ENCODE measurements at places on chromosomes 12 and 14. TPM values are rescaled to one million over a fixed set of nuclear protein-coding genes. Genes with fewer than 3 reads are reported as not detected.

DNA sequence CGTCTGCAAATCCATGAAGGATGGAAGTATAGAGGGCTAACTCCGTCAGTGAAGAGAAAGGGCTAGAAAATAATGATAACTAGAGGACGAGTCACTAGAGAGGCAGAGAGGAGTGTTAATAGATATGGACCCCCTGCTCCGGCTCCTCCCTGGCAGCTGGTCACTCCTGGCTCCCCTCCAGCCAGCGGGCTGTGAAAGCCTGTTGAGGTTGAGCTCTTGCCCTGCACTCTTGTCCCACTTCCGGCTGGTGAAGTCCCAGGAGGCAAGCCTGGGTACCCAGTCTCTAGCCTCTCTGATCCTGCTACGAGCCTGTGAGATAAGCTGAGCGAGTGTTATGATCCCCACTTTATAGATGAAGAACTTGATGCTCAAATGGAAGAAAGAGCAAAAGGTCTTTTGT is 90.3 kb downstream of the RFX4 start:
- DNase-seq: no peak

DNA sequence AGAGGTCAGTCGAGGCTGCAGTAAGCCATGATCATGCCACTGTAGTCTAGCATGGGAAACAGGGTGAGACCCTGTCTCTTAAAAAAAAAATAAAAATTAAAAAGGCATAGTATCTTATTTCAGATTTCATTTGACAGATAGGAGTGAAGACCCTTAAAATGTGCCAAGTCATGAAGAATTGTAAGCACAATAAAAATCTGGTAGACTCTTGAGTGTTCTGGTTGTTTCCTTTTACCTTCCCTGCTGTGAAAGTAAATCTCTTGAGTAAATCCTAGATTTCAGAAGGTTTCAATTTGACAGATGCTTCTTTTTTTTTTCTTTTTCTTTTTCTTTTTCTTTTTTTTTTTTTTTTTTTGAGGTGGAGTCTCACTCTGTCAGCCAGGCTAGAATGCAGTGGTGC is 109.0 kb downstream of the ESR2 start:
- DNase-seq: no peak

PTPRQ gene
- total RNA-seq: not detected

PPP2R5C gene
- total RNA-seq: 516 TPM

SALL2 gene
- total RNA-seq: 2.1 TPM

CCDC177 gene
- not detected for total RNA-seq

GRCh38 chr14:95117937-95118721 is 39.2 kb downstream of the DICER1 start:
- no peak for DNase-seq

LRFN5 gene
- total RNA-seq: not detected

GRCh38 chr14:61671082-61671481 is 24.2 kb upstream of the HIF1A start:
- no peak for DNase-seq

- DNase-seq: no peak
Measured at GRCh38 chr12:6059860-6060565, 64.5 kb downstream of the VWF start.

DNA sequence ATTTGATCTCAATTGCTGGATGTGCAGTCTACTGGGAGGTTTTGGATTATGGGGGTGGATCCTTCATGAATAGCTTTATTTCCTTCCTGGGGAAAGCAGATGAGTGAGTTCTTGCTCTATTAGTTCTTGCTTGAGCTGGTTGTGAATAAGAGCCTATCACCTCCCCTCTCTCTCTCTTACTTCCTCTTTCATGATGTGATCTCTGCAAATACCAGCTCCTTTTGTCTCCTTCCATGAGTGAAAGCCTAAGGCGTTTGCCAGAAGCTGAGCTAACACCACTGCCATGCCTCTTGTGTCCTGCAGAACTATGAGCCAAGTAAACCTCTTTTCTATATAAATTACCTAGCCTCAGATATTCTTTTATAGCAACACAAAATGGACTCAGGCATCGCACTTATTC is 302.7 kb downstream of the CCER1 start:
- no peak for DNase-seq

DNA sequence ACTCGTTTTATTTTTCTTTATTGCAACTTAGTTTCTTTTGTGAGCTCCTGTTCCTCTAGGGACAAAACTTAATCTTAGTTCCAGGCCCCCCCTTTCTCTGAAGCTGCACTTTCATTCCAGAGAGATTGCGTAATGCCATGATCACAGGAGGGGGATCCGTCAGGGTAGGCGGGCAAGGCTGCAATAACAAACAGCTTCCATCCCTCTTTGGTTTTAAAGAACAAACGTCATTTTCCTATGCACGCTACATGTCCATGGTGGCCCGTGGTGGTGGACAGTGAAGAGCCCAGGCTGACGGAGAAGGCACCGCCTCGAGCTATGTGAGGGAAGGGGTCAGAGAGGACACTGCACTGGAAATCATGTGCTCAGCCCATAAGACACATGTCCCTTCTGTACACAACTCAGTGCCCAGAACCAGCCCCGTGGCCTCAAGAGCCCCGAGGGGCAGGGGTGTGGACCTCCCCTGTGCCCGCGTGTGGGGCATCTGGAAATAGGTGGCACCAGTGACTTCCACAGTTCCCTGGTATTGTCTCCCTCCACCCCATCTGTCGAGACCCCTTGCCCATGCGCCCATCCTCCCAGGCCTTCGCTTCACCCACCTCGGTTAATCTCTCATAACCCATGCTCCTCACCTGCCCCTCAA is 161.4 kb downstream of the ADGRD1 start:
- no peak for DNase-seq

CSAD gene
- total RNA-seq: 61.0 TPM

DNA sequence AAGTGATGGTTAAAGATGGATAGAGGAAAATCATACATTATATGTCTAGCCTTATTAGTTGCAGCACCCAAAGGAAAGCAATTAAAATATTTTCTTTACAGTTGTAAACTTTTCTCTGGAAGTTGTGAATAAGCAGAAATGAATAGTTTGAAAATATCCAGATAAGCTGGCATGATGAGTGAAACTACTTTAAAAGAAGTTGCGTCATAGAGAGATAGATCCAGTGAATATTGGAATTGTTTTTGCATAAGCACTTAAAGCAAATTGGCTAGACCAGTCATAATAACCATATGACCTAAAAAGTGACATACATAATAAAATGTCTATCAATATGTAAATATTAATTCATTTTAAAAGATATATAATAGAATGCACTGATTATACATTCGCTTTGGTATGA is 132.1 kb downstream of the SOX5 start:
- DNase-seq: no peak

DNA sequence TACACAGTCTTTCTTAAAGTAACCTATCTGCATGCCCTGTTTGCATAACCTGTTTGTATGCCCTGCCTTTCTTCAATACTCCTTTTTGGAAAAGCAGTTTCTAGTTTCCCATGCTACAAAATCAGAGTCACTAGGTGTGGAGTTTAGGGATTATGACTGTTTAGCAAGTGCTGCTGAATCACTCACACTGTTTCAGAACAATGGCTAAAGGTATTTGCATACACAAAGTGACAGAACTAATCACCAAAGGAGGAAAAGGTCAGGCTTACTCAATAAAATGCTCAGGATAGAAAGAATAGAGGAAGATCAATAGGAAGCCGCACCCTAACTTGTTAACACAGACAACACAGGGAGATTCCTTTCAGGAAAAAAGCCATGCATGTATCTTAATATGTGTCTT is 19.4 kb downstream of the EGLN3 start:
- DNase-seq: no peak

C14orf93 gene
- 9.1 TPM for total RNA-seq

DNA sequence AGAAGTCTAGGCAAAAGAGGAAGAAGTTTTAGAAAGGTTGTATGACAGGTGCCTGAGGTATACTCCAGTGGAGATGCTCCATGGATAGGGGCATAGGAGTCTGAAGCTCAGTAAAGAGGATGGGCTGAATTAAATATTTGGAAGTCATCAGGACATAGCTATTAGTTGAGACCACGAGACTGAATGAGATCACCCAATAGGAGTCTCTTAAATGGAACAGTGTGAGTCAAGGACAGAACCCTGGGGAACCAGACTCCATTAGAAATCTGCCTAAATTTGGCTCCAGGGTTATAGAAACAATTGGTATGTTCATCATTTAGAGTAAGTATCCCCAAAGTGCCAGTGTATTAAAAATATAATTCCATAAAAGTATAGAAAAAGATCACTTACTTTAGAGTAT is 172.6 kb downstream of the PRKCH start:
- DNase-seq: no peak

- DNase-seq: no peak
Measured at GRCh38 chr14:81120501-81120900, 100.3 kb downstream of the GTF2A1 start.

AJUBA gene
- total RNA-seq: 1.3 TPM

- DNase-seq: no peak
Measured at GRCh38 chr12:52208424-52209165, 16.8 kb upstream of the KRT80 start.

GRCh38 chr12:132142679-132143335 is 1.3 kb downstream of the DDX51 start:
- no peak for DNase-seq

KCNA5 gene
- total RNA-seq: not detected
